ENCODE measurements at places on chromosomes 6 and 20.

- DNase-seq = no peak
Observed at GRCh38 chr6:3984494-3984893, 94.4 kb downstream of the FAM217A start.

GRCh38 chr6:136969930-136970329 lies 47.8 kb downstream of the SLC35D3 start:
- no peak for DNase-seq

- peak; percentile 12 for DNase-seq
Observed at GRCh38 chr6:53741034-53741823, 53.6 kb upstream of the LRRC1 start.

DNA sequence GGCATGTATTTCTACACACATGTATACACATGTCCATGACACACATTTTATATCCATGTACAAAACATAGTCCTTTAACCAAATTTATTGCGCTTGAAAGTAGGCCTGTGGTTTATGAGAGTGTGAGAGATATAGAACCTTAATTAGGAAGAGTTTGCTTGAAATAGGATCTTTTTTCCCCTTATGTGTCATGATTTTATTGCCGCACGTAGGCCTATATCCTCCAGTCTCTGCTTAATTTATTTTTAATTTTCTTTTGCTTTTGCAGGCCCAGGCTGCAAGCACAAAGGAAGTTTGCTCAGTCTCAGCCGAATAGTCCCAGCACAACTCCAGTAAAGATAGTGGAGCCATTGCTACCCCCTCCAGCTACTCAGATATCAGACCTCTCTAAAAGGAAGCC lies 205.9 kb downstream of the JARID2 start:
- DNase-seq = no peak

GRCh38 chr6:9708600-9708999 lies 706.3 kb downstream of the TFAP2A start:
- DNase-seq = no peak

- DNase-seq = no peak
Observed at GRCh38 chr20:58229198-58229798, 845 bp upstream of the ANKRD60 start.

- DNase-seq = no peak
Observed at GRCh38 chr20:57200882-57201695, 65.4 kb downstream of the BMP7 start.

- DNase-seq = no peak
Observed at GRCh38 chr6:34657307-34657978, 39.1 kb downstream of the ILRUN start.

DNA sequence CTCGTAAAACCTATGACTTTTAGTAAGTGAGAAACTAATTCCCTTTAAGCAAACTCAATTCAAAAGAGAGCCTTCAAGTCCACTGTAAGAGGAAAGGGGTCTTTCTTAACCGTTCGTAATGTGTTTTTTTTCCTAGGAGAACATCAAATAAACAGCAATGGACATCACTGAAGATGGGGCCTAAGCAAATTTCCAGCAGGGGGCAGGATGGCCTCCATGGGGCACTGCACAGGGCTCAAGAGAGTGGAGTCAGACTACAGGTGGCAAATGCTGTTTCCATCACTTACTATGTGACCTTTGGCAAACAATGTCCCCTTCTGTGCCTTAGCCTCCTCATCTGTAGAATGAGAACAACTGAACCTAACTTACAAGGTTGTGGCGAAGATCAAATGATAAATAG lies 88.7 kb downstream of the ARHGAP18 start:
- peak; percentile 29 for DNase-seq

DNA sequence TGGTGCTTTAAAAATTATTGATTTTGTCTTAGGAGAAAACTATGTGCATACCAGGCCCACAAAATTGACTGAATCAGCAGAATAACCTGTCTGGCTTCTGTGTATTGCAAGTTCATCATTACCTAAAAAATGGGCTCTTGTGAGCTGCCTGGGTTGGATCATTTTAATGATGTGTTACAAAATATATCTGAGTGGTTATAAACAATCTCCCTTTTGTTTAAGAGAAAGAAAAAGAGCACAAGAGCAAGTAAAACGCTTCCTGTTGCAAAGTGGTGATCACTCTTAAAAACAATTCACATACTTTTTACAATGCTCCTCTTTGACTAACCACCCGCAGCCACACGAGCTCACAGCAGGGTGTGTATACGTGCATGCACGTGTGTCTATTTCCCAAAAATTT lies 335.1 kb downstream of the HDGFL1 start:
- no peak for DNase-seq

DNA sequence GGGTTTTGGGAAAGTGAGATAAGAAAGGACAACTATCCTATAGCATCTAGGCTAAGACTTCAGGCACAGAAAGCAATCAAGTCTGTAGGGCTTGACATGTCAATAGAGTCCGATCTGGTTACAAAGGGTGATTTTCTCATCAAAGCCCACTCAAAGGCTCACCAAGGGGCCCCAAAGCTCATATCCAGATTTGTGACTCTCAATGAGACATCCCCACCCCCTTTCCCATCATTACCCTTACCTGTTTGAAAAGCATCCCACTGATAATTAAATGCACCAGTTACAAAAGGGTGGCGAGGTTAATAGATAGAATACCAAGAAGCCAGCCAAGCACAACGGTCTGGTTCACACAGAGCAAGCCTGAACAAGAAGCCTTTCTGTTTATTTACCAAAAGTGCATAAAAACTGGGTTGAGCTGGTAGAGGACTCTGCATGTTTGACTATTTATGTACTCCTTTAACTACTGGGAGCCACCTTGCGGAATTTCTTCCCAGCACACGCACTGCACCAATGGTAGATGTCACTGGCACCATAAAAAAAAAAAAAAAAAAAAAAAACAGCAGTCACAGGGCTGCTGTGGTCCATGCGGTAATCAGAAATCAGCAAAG lies 6.1 kb downstream of the JAG1 start:
- no peak for DNase-seq

DNA sequence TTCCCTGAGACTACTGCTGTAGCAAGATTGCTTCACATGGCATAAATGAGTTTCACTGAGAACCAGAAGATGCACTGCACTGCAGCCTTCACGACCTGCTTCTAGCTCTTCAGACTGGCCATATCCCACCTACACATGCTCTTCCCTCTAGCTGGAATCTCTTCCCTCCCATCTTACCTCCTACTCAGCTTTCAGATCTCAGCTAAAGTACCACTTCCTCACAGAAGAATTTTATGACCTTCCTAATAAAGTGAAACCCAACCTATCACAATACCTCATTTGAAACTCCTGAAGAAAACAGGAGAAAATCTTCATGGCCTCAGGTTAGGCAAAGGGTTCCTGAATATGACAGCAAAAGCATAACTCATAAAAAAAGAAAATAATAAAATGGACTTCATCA lies 99.9 kb downstream of the DTNBP1 start:
- no peak for DNase-seq

DNA sequence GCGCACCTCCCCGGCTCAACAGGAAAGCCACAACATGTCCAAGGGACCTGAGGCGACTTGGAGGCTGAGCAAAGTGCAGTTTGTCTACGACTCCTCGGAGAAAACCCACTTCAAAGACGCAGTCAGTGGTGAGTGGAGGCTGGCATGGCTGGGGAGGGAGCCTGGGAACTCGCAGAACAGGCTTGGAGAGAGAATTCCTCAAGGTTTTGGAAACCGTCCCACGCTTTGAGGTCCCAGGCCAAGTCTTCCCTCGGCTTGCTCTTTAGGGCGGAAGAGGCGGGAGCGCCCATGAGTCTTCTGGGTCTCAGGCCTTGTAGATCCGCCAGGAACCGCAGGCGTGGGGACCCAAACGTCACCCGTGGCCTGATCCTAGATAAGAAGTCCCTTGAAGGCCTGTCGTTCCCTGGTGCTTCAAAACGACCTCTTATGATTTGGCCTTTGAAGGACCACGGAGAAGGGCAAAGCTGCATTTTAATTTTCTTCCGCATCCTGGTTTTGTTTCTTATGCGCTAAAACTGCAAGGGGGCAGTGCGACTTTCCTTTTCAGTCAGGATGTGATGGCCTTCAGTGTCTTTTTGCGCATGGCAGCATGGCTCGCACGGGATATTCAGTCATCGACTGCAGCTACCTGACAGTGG lies 2.0 kb downstream of the LAMP5 start:
- no peak for DNase-seq

DNA sequence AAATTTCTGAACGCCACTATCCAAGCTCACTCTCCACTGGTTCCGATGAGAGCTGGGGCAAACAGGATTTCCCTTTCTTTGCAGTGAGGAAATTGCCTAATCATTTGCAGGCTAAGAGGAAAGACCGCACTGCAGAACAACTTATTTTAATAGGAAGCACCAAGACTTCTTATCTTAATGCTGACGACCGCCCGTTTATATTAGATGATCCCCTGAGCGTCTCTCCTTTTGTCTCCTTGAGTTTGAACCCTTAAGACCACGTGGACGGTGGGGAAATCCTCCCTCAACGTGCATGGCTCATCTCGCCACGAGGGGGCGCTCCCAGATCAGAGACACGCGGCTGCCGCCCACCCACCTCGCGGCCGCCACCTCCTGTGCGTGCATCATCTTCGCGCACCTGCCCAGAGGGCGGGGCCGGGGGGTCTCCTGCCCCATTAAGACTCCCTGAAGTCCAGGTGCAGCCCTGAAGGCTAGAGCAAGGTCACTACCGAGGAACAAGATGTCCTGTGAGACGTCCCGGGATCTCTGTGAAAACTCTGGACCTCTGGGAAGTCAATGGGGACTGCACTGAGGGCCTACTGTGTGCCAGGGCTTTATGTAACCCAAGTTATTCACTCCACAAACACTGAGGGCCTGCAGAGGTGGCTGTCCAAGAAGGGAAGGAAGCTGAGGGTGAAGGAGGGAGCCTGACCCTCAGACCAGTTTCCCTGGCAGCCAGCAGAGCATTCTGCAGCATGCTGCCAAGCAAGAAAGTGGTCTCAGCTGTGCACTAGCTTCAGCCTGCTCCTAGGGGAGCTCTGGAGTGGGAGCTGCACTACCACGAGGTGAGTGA lies 28.1 kb downstream of the PDYN start:
- DNase-seq = peak; percentile 78
